Spinal cord (tissue), 10 donors: ENCODE measurements at places on chromosomes 3 and 15. TPM values are rescaled to one million over a fixed set of nuclear protein-coding genes. Genes with fewer than 3 reads are reported as not detected.

The GRAMD2A gene
- 1.4 TPM for total RNA-seq

The MYRIP gene
- total RNA-seq = 16.6 TPM

The DPH3 gene
- 17.9 TPM for total RNA-seq

GRCh38 chr3:79767194-79767904 lies 449 bp downstream of the ROBO1 start:
- peak overlapping the region; percentile 71 for H3K4me3 ChIP-seq
- H3K27me3 ChIP-seq = no peaks in the 10 kb centered on the region
- H3K27ac ChIP-seq = peak overlapping the region; percentile 68
- no peaks in the 10 kb centered on the region for H3K36me3 ChIP-seq
- H3K4me1 ChIP-seq = peaks cover 18% of the 10 kb centered on the region

DNA sequence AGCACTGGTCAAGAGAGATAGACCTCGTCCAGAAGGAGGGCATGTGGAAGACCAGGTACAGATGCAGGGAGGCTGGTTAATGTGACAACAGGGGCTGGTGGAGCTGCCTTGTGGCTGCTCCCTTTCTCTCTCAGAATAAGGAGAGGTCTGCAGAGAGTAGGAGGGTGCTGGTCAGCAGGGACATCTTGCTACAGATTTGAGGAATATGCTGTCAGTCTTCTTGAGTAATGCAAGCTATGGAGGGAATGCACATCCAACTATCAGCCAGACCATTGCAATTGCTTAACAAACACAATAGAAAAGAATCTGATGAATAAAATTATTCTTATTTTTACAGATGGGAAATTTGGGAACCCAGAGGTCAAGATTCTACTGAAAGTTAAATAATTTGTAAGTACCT lies 20.3 kb upstream of the SIAH2 start:
- H3K4me3 ChIP-seq = no peak overlapping the region
- H3K27ac ChIP-seq = no peak overlapping the region
- H3K36me3 ChIP-seq = no peaks in the 10 kb centered on the region
- DNase-seq = no peak
- H3K27me3 ChIP-seq = no peaks in the 10 kb centered on the region
- no peaks in the 10 kb centered on the region for H3K4me1 ChIP-seq

DNA sequence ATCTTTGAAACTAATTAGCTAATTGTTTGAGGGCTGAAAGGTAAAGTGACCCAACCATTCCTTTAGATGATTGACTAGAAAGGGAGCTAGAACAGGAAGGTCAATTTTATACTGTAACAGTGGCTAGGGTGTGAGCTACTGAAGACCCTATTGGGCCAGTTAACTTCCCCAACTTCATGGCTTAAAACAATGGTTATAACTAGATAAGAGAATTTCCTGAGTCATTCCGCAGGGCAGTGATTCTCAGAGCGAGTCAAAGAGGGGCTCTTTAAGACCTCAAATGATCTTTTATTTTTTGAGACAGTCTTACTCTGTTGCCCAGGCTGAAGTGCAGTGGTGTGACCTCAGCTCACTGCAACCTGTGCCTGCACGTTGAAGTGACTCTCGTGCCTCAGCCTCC lies 33.7 kb upstream of the TTBK2 start:
- H3K27me3 ChIP-seq = no peaks in the 10 kb centered on the region
- no peak overlapping the region for H3K27ac ChIP-seq
- peaks cover 41% of the 10 kb centered on the region for H3K36me3 ChIP-seq
- DNase-seq = no peak

- peaks cover 37% of the 10 kb centered on the region for H3K4me1 ChIP-seq
- no peaks in the 10 kb centered on the region for H3K36me3 ChIP-seq
- no peak for DNase-seq
- H3K27me3 ChIP-seq = no peaks in the 10 kb centered on the region
- H3K27ac ChIP-seq = no peak overlapping the region
These were observed 6.7 kb upstream of the CSK start for GRCh38 chr15:74775132-74775562.

DNA sequence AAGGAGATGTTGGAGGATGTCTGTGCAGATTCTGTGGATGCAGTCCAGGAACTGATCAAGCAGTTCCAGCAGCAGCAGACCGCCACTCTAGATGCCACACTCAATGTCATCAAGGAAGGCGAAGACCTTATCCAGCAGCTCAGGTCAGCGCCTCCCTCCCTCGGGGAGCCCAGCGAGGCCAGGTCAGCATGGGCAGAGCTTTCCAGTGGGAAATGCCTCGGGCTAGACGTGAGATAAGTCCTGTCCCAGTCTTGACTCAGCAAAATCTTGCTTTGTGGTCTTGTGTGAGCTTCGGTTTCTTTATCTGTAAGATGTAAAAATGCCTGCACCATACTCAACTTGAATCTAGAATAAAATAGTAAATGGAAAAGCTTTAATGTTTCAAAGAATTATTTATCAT lies 335.1 kb upstream of the UMPS start:
- H3K27me3 ChIP-seq = no peaks in the 10 kb centered on the region
- H3K27ac ChIP-seq = no peak overlapping the region
- H3K4me3 ChIP-seq = no peak overlapping the region
- no peak for DNase-seq

- H3K4me1 ChIP-seq = no peaks in the 10 kb centered on the region
- no peaks in the 10 kb centered on the region for H3K36me3 ChIP-seq
- DNase-seq = peak; percentile 35
- no peak overlapping the region for H3K27ac ChIP-seq
- H3K27me3 ChIP-seq = no peaks in the 10 kb centered on the region
- no peak overlapping the region for H3K4me3 ChIP-seq
These were observed 94.9 kb upstream of the NSMCE3 start for GRCh38 chr15:29364426-29365078.
